HFFc6 (cell line): ENCODE measurements at places on chromosomes 4 and X. TPM values are rescaled to one million over a fixed set of nuclear protein-coding genes. Genes with fewer than 3 reads are reported as not detected.

The SYNPO2 gene
- total RNA-seq: 12.1 to 44.4 TPM (median 28.7 TPM) in 3 replicates

The OPHN1 gene
- total RNA-seq: 8.4 to 12.5 TPM (median 8.9 TPM) in 3 replicates

The PNMA5 gene
- total RNA-seq: not detected in 3 replicates

The DIPK2B gene
- total RNA-seq: not detected in 2 replicates

The RAI2 gene
- total RNA-seq: not detected in 2 replicates

The SLC9B2 gene
- 15.4 and 17.0 TPM in 2 replicates for total RNA-seq

The CPZ gene
- total RNA-seq: 2.2 to 4.6 TPM (median 3.3 TPM) in 3 replicates

The LRCH2 gene
- total RNA-seq: 5.5 to 7.8 TPM (median 5.6 TPM) in 3 replicates

The GIMD1 gene
- not detected in 3 replicates for total RNA-seq

The CXCL1 gene
- 1.1 to 3.3 TPM (median 1.2 TPM) in 3 replicates for total RNA-seq

The ANOS1 gene
- 0.13 TPM in 1 of 2 replicates, not detected in the other for total RNA-seq

The UBE2A gene
- total RNA-seq: 83.4 to 99.7 TPM (median 92.6 TPM) in 3 replicates
